ENCODE measurements at places on chromosomes 13 and 19.
A peak's percentile ranks its signal among the peaks of the same experiment; 100 is the strongest.

DNA sequence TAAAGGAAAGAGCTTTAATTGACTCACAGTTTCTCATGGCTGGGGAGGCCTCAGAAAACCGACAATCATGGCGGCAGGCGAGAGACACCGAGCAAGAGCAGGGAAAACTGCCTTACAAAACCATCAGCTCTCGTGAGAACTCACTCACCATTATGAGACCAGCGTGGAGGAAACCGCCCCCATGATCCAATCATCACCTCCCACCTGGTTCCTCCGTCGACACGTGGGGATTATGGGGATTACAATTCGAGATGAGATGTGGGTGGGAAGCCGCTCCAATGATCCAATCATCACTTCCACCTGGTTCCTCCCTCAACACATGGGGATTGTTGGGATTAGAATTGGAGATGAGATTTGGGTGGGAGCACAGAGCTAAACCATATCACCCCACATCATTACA is 293.9 kb downstream of the ABCC4 start:
- DNase-seq = no peak

DNA sequence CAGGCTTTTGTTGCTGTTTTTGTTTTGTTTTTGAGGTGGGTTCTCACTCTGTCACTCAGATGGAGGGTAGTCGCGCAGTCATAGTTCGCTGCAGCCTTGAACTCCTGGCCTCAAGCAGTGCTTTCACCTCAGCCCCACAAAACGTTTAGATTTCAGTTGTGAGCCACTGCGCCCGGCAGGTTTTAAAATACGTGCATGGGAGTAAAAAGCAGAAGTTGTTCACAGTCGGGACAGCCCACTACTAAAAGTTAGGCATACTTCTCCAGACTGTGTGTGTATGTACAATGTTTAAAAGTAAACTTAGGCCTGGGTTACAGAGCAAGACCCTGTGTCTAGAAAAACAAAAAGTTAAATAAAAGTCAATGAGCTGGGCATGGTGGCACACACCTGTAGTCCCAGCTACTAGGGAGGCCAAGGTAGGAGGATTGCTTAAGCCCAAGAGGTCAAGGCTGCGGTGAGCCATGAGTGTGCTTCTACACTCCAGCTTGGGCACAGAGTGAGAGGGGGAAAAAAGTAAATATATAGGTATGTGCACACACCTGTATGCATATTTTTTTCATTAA is 6.1 kb downstream of the SAFB start:
- no peak for DNase-seq

GRCh38 chr13:109271555-109272541 is 514.5 kb downstream of the IRS2 start:
- DNase-seq = no peak

GRCh38 chr13:20399961-20400360 is 125.7 kb downstream of the CRYL1 start:
- no peak for DNase-seq

DNA sequence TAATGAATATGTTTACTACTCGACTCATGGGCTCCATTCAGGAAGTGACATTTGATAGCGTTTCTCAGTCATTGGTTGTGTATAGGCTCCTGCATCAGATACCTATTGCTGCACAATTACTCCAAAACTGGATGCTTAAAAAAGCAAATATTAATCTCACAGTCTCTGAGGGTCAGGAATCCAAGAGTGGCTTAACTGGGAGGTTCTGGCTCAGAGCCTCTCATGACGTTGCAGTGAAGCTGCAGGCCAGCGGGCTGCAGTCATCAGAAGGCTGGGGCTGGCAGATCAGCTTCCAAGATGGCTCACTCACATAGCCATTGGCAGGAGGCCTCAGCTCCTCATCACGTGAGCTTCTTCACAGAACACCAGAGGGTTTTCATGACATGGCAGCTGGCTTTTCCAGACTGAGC is 525.1 kb upstream of the NBEA start:
- DNase-seq = no peak

DNA sequence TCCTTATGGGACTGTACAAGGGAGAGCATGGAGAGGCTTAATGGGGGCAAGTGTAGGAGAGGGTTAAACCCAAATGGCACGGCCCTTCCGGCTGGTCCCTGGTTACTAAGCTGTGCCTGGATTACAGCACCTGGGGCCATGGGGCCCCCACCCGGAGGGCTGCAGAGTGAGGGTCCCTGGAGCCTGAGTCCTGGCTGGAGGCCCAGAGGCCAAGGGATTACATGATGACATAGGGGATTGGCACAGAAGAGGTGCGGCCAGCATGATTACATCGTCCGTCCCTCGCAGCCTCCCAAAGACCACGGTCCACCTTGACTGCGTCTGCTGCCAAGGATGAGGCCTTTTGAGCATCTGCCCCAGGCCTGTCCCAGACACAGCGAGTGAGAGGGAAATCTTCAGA is 149.4 kb downstream of the URI1 start:
- no peak for DNase-seq

GRCh38 chr13:27264181-27264580 is 6.4 kb upstream of the RASL11A start:
- no peak for DNase-seq

DNA sequence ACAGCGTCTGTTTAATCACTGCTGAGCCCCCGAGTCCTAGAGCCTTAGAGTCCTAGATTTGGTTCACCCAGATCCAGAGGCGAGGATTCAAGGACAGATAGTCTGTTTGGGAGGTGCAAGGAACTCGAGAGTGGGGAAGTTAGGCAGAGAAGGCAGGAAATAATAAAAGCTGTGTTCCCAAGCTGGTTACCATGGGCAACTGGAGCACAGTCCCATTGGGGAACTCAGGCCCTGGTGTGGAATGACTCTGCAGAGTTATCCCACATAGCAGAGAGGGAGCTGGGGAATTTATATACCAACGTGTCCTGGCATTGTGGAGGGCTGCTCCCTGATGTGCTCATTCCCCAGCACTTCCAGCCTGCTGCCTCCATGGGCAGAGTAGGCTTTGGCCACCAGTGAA is 9.7 kb downstream of the IGSF23 start:
- DNase-seq = no peak

DNA sequence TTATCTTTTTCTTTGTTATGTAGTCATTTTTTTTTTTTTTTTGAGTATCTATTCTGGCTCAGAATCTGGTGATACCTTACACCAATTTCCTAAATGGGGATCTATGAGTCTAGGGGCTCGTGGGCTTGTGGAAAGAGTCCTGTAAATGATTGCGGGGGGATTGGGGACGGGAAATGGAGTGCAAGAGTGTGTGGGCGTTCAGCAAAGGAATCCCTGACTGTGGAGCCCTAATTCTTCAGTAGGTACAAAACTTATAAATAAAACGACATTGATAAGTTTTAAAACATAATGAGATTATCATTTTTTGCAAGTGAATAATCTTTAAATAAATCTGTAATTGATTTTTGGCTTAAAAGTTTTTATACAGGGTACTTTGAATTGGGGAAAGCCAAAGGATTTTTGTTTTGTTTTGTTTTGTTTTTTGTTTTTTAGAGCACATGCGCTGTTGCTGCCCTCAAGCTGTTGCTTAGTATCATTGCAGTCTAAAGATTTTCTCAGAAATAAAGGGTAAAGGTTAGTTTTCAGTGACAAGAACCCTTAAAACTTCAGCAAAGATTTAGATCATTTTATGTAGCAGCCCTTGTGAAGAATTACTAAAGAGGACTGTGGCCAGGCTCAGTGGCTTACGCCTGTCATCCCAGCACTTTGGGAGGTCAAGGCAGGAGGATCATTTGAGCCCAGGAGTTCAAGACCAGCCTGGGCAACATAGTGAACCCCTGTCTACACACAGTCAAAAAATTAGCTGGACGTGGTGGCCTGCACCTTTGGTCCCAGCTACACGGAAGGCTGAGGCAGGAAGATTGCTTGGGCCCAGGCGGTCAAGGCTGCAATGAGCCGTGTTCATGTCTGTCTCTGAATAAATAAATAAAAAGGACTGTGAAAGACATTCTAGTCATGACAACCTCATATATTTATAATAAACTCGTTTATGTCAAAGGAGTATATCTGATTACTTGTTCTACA is 1.7 kb downstream of the ERCC5 start:
- peak; percentile 28 for DNase-seq

- no peak for DNase-seq
These were observed 584.2 kb upstream of the SLITRK1 start for GRCh38 chr13:84466461-84466860.

DNA sequence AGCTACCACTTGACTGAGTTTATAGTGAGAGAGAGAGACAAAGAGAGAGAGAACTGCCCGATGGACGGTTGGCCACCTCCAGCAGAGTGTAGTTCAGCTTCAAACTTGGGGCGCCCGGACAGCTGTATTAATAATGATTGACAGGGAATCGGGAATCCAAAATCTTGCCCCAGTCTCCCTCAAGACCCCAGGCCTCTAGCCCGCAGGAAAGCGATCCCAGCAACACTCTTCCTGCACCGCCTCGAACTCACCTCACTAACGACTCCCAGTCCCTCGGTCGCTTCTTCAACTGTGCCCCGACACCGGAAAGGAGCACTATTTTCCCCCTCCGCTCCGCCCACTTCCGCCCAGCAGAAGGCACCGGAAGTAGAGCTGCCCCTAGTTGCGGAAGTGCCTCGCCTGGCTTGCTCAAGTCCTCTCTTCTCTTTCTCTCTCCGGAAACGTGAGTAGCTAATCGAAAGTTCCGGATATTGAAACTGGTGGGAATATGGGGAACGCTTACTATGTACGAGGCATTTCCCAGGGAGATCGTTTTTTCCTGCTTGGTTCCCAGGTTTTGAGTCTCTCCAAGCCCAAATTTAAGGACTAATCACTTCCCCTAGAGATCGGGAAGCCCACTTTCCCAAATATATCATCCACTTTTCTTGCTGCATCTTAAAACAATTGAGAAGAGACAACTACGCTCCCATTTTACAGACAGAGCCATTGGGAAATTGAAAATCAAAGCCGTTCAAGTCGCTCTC is at the start of gene NOSIP:
TSS of gene NOSIP (minus strand) at position 293 of the 743 bp plus-strand sequence. CDS start 19,865 bp downstream, outside the sequence.
- DNase-seq = peak; percentile 98

DNA sequence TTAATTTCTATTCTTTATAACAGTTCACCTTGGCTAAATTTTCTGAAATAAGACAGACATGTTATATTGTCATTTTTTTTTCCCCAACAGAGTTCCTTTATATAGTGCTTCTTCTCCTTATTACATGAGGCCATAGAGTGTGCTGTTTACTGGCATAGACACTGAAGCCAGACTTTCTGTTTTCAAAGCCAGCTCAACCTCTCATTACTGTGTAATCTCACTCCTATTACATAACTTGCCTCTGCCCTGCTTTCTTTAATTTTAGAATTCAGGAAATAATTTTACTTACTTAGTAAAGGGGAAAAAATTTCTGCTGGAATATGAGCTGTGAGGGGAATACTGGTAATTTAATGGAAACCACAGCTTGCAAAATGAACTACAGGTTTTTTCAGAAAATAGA is 1380.4 kb downstream of the SLITRK1 start:
- DNase-seq = no peak

DNA sequence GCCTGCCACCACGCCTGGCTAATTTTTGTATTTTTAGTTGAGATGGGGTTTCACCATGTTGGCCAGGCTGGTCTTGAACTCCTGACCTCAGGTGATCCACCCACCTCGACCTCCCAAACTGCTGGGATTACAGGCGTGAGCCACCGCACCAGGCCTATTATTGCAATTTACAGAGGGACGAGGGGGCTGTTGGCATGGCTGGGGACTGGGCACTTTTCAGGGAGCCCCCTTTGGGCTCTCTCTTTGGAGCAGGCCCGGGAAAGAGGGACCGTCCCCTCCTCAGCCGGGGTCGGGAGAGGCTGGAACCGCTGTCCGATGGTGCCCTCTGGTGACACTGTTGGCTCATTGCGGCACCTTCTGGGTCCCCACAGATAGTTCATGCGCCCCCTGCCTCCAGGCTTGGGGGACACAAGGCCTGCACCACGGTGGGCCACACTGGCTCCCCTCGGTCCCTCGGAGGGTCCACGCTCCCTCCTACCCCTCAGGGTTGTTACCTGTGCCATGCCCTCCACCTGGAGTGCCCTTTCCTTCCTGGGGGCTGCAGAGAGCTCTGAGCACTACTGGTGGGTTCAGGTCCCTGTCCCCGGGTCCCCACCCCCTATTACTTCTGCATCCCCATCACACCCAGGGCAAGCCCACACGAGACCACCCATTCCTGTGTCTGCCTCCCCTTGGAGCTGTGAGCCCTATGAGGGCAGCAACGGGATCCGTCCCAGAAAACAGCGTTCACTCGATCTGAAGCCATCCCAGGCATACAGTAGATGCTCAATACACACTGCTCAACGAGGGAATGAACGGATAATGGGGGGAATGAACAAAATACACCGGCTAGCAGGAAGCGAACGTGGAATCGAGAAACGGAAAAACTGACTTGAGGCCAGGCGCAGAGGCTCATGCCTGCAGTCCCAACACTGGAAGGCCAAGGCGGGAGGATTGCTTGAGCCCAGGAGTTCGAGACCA is 12.5 kb downstream of the FEM1A start:
- DNase-seq = peak; percentile 75

GRCh38 chr13:74910415-74910814 is 571.6 kb downstream of the TBC1D4 start:
- no peak for DNase-seq

DNA sequence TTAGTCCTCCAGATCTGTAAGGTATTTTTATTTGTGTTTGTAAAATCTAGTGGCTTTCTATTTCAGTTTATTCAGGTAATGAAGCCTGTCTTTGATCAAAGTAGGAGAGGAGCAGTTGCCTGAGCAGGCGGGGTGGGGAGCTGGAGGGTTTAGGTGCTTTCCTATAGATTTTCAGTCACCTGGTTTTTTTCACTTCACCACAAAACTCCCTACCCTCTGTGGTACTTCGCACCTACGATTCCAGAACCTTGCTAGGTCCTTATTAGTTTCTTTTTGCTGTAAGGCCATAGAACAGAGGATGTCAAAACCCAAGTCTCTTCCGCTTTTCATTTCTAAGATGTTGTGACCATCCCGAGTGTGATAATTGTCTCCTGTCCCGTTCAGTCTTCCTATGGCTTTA is 26.6 kb downstream of the SLAIN1 start:
- DNase-seq = no peak

GRCh38 chr19:4967738-4968461 is 1.0 kb upstream of the KDM4B start:
- DNase-seq = no peak

- DNase-seq = no peak
These were observed 44.3 kb upstream of the N4BP2L1 start for GRCh38 chr13:32472194-32472621.

GRCh38 chr19:53112286-53112685 is 9.1 kb upstream of the ZNF160 start:
- no peak for DNase-seq

- DNase-seq = no peak
These were observed 9.6 kb downstream of the TINCR start for GRCh38 chr19:5558101-5558621.

DNA sequence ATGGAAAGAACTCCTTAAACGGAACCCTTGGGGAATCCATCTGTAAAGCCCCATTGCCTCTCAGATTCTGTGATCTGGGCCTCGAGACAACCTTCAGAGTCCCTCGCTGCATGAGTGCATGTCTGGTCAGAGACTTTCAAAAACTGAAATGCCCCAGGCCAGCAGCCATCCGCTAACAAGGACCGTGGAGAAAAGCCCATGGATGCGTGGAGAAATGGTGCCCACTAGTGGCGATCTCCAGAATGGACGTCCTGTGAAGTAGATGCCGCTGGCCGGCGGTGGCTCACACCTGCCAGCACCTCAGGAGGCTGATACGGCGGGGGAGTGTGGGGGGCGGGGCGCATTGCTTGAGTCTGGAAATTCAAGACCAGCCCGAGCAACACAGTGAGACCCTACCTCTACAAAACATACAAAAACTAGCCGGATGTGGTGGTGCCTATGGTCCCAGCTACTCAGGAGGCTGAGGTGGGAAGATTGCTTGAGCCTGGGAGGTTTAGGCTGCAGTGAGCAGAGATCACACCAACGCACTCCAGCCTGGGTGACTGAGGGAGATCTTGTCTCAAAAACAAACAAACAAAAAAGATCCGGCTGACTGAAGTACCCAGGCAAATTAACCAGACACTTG is 7.9 kb upstream of the CDC16 start:
- DNase-seq = peak; percentile 90

All from activated naive CD4-positive, alpha-beta T cell treated with anti-CD3 and anti-CD28 coated beads, Interleukin-2, amount 10 ng/mL, durations not matched to agents 7 days and 5 days (primary cell).